ENCODE measurements at places on chromosomes 7 and 10. TPM values are rescaled to one million over a fixed set of nuclear protein-coding genes. Genes with fewer than 3 reads are reported as not detected.

Gene CLRN3
- 21.4 TPM for polyA plus RNA-seq

Gene RBP4
- 0.43 TPM for polyA plus RNA-seq

DNA sequence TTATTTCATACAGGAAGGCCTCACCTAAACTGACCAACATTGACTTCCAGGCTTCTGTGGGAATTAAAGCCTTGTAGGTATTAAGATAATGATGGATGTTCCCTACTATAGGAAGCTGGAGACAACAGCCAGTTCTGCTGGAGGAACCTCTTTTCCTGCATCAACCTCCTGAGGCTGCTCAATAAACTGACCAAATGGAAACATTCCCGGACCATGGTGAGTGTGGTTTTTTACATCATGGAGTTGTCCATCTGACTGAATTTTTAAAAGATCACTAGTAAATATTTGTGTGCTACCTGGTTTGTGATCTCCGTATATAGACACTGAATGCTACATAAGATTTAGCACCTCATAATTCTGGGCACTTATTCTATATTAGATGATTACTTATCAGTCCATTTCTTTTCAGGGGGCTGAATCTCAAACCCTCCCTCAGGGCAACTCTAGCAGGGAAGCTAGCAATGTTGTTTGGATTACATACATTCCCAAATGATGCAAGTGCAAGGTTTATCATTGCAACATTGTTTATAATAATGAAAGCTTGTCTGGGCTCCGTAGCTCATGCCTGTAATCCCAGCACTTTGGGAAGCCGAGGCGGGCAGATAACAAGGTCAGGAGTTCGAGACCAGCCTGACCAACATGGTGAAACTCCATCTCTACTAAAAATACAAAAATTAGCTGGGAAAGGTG, 21.5 kb upstream of the SMKR1 start:
- no peak for DNase-seq

DNA sequence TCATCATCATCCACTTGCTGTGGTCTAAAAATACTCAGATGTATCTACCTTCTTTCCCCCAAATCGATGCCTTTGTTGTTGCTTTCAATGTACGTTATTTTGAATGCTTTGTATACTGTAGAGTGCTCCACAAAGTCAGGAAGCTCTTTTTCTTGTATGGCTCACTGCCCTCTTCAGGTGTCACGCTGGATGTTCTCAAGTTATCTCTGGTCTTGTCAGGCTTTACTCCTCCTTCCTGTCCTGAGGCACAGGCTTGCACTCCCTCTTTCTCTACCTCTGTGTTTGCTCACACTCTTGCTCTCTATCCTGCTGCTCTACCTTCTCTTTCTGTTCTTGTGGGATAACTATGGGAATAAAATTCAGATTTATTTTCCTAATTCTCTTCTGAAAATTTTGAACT, 381.3 kb downstream of the NRG3 start:
- DNase-seq = no peak

- DNase-seq = no peak
Observed at GRCh38 chr10:44902941-44903545, 8.1 kb upstream of the TMEM72 start.

Data from right renal cortex interstitium (tissue), 3 donors.